AG08396 (cell line): ENCODE measurements at places on chromosomes 5 and 9.
A peak's percentile ranks its signal among the peaks of the same experiment; 100 is the strongest.

DNA sequence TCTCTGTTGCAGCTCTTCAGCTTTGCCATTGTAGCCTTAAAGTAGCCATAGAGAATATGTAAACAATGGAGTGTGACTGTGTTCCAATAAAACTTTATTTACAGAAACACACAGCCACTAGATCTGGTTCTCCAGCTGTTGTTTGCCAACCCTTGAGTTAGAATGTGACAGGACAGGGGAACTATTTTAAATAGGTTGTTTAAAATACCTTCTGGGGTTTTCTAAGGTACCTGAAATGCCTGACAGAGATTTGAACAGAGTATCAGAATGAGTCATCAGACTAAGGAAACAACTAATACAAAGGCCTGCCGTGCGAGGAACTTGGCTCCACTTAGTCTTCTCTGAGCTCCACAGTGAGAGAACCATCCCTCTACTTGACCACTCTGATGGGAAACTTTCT, 85.4 kb downstream of the HSD17B4 start:
- no peak for DNase-seq

- DNase-seq = peak; percentile 65
These were observed 3.8 kb downstream of the TGFBI start for GRCh38 chr5:136032564-136032963.

GRCh38 chr5:10674582-10674981, 86.5 kb downstream of the DAP start:
- no peak for DNase-seq

- DNase-seq = no peak
These were observed 522.2 kb downstream of the CSNK1G3 start for GRCh38 chr5:124034083-124034700.

DNA sequence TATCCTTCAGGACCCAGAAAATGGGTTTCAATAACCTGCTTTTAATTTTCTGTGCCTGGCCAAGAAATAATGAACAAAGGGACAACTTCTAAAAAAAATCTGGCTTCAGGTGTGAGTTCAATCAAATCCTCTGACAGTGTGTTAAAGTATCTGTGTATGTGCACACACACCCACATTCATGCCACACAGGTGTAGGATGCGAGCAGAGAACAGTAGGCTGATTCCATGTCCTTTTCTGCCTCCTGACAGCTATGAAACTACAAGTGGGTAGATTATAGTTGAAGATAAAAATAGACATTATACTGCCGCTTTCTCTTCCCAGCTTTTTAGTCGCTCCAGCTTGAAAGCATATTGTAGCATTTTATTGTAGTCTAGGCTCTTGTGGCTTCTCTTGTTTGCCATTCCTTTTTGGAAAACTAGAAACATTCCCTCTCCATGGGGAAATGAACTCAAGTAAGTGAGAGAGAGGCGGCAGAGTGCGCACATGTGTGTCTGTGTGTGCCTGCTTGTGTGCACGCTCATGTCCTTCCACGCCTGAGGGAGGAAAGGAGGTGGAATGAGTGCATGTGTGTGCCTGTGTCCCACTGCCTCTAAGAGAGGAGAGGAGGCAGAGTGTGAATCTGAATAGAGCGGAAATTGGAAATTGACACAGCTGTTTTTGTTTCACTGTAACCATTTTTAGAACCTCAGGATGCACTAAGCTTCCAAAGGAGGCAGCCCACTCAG, 273.0 kb downstream of the ELAVL2 start:
- no peak for DNase-seq

- DNase-seq = no peak
These were observed 616.3 kb downstream of the SLCO4C1 start for GRCh38 chr5:101679816-101680215.

DNA sequence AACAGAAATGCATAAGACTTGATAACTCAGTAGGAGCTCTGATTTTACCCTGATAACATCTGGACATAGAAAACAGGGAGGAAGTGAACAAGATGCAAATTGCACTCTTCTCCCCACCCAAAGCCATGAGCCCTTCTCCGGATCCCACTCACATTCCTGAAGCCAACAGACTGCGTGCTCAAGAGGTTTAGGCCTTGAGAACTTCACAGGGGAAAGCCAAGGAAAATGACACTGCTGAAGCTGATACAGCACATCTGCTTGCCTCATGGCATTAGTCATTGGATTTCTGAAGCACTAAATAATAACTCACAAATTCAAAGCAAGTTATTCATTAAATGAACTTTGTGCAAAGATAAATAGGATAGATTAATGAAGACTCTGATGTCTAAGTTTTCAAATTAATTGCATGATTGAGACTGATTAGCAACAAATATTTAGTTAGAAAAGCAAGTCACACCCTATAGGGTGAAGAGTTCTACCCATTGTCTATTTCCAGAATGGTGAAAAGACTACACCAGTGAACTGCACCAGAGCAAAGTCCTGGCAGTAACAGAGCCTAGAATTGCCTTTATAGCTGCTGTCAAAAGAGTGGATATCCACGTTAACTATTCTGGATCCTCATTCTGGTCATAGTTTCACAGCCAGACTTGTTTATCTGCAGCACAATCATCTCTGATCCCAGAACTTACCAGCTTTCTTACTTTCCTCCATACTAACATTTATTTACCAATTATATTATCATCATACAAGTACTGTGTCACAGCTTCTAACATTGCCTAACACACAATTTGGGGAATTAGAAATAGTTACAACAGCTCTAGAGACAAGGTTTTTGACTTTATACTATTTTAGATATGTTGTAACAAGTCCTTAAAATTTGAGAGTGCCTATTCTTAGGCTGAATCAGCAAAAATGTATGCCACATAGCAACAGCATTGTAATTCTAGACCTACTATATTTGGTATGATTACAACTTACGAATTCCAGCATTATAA, 432.1 kb upstream of the RGMB start:
- peak; percentile 71 for DNase-seq

GRCh38 chr5:79074641-79075040, 5.1 kb downstream of the BHMT2 start:
- DNase-seq = no peak

GRCh38 chr5:175800656-175801081, 70.7 kb upstream of the CPLX2 start:
- DNase-seq = peak; percentile 24

GRCh38 chr5:53431665-53432064, 48.8 kb upstream of the FST start:
- no peak for DNase-seq

DNA sequence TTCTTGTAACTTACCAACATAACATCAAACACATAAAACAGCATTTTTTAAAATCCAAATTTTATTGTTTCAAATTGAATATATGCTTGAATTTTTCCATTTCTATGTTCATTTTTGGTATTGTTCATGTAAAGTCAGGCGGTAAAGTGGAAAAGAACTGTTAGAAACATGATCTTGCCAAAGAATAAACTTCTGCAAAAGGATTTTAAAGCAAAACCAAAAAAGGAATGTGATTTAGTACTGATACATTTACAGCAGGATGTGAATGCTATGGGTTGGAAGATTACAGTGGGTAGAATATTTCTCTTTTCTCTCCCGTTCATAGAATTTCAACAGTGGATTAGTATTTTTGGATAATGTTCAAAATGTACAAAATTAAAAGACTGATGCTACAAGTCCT, 277.2 kb upstream of the MPDZ start:
- DNase-seq = no peak

DNA sequence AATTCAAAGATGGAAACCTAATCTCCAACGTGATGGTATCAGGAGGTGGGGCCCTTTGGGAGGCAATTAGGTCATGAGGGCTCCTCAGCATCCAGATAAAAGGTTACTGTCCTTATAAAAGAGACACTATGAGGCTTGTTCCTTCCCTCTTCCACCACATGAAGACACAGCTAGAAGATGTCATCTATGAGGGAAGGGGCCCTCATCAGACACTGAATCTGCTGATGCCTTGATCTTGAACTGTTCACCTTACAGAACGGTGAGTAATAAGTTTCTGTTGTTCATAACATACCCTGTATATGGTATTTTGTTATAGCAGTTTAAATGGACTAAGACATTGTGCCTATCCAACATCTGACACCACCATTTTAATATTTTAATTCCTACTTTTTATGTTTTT, 19.7 kb upstream of the CCNH start:
- DNase-seq = no peak

- no peak for DNase-seq
These were observed 93.3 kb upstream of the CDKN2B start for GRCh38 chr9:22102146-22103053.

DNA sequence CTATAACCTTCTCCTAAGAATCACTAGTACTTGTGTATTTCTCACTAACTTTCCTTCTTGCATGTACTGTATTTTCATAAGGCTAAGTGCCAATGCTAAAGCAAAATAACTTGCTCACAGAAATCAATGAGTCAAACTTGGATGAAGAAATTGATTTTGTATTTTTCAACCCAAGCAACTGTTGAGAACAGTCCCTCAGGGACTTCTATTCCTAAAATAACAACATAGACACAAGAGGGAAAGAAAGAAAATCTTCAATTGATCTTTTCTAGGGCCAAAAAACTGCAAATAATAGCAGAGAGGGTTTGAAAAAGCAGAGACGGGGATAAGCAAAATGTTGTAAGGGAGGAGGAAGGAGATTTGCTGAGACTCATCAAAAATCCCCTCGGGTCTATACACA, 69.8 kb downstream of the HABP4 start:
- DNase-seq = no peak

GRCh38 chr5:7805379-7805778, 45.6 kb downstream of the CFAP90 start:
- DNase-seq = no peak

GRCh38 chr5:134418958-134419357, 7.3 kb upstream of the CDKN2AIPNL start:
- DNase-seq = no peak

DNA sequence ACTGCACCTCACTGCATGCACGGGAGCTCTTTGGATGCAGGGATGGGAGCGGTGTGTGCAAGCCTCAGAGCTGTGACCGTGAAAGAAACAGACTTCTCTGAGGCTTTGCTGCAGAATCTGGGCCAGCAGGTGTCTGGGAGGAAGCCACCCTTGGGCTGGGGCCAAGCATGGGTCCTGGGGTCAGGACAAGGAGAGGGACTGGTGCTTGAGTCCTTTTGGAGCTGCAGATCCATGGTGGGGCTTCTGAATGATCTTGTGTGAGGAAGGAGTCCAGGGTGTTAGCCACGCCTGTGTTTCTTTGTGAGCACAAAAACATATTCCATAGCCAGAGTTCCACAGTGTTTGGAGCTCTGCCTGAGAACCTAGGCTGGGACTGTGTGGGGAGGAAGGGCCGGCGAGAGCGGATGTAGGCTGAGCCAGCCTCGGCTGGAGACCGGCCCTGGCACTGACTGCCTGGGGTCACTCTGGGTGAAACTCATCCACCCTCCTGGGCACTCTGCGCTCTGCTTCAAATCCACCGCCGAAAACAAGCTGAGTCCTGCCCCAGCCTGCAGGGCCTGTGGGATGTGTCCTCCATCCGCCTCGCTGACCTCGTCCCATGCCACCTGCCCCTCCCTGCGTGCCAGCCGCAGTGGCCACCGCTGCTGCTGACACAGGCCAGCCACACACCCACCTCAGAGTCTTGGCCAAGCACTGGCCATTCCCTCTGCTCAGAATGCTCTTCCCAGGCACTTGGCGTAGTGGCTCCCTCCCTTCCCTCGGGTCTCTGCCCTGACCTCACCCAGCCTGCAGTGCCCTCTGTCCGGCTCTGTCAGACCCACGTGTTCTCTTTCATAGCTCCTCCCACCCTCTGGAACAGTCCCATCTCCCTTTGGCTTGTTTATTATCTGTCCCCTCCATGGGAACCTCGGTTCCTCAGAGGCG, 26.7 kb downstream of the ERGIC1 start:
- peak; percentile 68 for DNase-seq

DNA sequence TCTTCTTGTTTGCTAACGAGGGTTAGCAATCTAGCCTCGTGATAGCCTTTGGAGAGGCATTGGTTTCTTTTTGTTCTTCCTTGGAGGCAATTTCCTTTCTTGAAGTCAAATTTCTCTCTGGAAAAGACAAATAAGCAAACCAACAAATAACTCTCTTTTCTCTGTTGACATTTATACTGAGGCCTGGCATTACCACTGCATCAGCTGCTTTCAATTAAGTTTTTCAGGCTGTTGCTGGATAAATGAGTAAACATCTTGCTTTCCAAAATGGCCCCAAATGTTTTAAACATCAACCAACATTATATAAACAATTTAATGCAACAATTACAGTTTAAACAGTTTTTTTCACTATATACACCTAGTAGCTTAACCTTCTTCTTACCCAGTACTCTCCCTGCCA, 264.4 kb downstream of the HTR1A start:
- DNase-seq = no peak

- DNase-seq = no peak
These were observed 6.7 kb downstream of the PRRT1B start for GRCh38 chr9:131552030-131552429.

- DNase-seq = no peak
These were observed 2.5 kb upstream of the RGMB start for GRCh38 chr5:98770911-98771322.

DNA sequence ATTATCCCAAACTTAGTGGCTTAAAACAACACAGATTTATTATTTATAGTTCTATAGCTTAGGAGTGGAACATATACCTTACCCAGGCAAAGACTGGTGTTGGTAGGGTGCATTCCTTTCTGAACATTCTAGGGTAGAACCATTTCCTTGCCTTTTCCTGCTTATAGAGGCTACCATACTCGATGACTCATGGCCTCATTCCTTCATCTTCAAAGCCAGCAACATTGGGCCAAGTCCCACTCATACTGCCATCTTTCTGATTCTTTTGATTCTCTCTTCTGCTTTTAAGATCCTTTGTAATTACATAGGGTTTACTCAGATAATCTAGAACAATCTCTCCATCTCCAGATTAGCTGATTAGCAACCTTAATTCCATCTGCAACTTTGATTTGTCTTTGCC, 452.7 kb upstream of the KLF4 start:
- no peak for DNase-seq

GRCh38 chr9:124011460-124012301, at the start of gene LHX2:
TSS of gene LHX2 (plus strand) at chr9:124011768. CDS start at chr9:124012349, 581 bp downstream.
- DNase-seq = peak; percentile 82

DNA sequence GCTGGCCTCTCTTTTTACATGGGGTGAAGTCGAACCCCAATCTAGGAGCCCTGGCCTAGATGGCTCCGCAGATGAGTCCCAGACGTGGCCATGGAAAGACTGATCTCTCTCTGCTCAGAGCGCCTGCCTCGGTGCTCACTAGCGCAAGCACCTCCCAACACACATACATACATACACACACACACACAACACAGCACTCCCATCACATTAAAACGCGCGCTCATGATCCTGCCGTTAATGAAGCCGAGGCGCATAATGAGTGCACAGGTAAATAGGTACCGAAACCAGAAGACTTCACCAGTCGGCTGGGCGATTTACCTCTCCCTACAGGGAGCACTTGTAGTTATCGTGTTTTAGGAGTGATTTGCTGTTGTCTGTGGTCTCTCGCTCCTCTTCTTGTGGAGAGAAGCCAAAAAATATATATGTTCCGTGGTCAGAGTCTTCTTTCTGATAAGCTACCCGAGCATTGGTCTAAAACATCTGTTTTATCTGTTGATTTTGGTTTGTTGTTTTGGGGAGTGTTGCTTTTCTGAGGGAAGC, 207.7 kb downstream of the MEF2C start:
- no peak for DNase-seq

DNA sequence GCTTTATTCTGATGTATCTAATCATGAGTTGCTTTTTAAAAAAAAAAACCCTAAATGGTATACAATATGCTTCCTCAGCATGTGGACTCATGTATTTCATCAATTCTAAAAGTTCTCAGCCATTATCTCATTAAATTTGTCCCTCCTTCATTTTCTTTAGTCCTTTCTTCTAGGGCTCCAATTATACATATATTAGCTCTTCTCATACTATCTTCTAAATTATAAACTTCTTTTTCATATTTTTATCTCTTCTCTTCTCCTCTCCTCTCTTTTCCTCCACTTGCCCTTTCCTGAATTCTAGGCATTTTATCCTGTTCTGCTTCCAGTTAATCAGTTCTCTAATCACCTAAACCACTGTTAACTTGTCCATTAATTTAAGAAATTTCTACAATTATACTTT, 55.0 kb upstream of the IL33 start:
- DNase-seq = no peak
